ENCODE measurements at places on chromosomes 16 and 17.

GRCh38 chr16:63578791-63579190 lies 1542.6 kb upstream of the CDH8 start:
- no peak for DNase-seq

GRCh38 chr16:22232277-22233036 lies 26.4 kb downstream of the EEF2K start:
- no peak for DNase-seq

GRCh38 chr16:48632137-48632774 lies 22.3 kb upstream of the N4BP1 start:
- no peak for DNase-seq

GRCh38 chr16:31196324-31197088 lies 6.1 kb downstream of the PYCARD start:
- no peak for DNase-seq

DNA sequence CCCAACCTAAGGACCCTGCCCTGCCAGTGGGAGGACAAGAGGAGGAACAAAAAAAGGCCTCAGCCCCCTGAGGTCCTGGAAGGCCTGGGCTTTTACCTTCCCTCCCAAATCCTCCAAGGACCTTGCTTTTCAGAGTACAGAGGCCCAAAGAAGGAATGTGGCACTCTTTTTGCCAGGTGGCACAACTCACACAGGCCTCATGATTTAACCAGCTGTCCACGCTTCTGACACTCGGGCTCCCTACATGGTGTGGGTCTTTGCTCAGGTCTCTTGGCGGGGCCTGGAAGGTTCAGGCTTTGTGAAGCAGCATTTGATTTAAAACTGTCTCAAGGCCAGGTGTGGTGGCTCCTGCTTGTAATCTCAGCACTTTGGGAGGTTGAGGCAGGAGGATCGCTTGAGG lies 120.6 kb downstream of the ABCC6 start:
- DNase-seq: no peak

GRCh38 chr16:79287424-79287917 lies 313.1 kb downstream of the MAF start:
- DNase-seq: no peak

Measured in cortex of kidney (tissue), 1 donor.